ENCODE measurements at places on chromosomes 4 and X.

GRCh38 chr4:83875437-83875836 is 339.5 kb downstream of the GPAT3 start:
- DNase-seq = no peak

DNA sequence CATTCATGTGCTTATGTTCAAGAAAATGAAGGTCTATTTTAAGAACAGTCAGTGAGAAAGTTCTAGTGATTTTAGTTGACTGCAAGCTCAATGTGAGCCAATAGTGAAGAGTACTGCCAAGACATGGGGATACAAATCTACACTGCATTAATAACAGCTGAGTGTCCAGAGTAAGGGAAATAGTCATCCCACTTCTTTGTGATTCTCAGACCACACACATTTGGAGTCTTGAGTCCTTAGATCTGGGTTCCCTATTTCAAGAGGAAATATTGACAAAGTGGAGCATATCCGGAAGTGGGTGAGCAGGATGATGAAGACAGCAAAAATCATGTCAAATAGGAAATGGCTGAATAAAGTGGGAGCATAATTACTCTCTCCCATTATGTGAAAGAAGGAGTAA is 171.1 kb downstream of the LARP7 start:
- no peak for DNase-seq

DNA sequence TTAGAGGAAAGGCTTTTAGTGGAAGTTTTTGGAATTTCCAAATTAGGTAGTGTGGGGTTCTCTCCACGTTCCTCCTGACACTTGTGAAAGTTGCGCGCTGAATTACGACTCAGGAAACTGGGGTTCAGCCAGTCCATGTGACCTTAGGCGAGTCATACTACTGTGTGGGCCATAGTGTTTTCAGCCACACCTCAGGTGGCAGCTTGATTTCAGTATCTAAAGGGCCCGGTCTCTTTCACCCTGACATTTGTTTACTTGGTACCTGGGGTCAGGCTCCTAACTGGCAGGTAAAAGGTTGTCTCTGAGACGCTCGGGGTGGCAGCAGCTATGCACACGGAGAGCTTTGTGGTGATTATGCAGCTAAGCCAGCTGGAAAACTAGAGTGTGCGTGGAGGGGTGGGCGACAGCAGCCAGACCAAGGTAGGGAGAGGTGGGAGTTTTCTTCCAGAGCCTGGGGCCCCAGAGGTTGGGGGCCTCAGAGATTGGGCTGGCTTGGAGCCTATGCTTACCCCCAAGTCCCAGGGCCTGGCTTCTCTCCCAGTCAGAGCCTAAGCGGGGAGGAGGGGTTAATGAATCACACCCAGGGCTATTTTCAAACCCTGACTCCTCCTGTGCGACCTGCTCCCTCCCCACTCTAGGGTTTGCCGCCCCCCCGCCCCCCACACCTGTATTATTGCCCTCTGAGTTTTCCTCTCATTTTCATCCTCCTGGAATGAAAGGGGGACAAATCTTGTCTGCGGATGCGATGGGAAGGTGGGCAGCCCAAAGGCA is 47.2 kb downstream of the STARD8 start:
- DNase-seq = no peak

GRCh38 chr4:105241451-105241850 is 94.8 kb downstream of the TET2 start:
- no peak for DNase-seq

DNA sequence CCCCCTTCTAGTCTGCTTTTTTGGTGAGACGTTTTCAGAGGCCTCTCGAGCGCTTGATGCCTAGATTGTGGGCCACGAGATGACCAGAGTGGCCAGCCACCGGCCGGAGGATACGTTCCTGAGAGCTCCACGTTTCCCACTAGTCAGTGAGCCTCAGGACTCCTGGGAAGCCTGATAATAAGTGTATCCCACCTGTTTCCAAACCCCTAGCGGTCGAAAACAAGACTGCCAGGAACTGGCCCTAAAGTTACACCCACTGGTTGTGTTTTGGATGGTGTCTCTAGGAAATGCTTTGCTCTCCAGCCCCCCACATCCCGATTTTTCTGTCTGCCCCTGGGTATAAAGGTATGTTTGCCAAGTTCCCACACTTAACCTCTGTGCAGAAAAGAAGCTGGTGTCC is 4.6 kb upstream of the RS1 start:
- no peak for DNase-seq

DNA sequence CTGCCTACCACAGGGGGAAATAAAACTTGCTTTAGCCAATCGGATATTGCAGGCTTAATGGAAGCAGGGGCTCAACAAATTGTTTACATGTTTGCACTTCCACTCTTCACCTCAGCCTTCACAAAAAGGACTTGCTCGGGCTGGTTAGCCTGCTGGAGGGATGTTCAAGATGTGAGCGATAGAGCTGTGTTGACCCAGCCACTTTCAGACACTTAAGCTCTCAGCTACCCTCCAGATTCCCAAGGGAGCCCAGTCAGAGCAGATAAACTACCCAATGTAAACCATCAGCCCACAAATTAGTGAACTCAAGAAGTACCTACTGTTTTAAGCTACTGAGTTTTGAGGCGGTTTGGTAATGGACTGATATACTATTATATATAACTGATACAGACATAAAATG is 508.4 kb upstream of the FTHL17 start:
- DNase-seq = no peak

DNA sequence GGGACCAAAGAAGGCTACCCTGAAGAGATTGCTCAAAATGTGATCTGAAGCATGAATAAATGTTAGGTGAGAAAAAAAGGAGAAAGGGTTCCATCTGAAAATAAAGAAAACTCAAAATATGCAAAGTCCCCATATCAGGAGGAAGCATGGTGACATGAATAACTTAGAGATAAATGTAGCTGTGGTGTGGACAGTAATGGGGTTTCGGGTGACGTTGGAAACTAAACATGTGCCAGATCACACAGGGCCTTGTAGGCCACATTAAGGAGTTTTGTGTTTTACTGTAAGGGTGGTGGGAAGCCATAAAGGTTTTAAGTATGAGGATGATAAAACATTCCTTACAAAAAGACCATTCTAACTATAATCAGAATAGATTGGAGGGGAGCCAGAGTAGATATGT is 40.3 kb upstream of the ACSL4 start:
- DNase-seq = no peak

- DNase-seq = no peak
These were observed 216.9 kb downstream of the CENPC start for GRCh38 chr4:67328393-67328792.

GRCh38 chr4:26084414-26084813 is 170.4 kb downstream of the SMIM20 start:
- no peak for DNase-seq

DNA sequence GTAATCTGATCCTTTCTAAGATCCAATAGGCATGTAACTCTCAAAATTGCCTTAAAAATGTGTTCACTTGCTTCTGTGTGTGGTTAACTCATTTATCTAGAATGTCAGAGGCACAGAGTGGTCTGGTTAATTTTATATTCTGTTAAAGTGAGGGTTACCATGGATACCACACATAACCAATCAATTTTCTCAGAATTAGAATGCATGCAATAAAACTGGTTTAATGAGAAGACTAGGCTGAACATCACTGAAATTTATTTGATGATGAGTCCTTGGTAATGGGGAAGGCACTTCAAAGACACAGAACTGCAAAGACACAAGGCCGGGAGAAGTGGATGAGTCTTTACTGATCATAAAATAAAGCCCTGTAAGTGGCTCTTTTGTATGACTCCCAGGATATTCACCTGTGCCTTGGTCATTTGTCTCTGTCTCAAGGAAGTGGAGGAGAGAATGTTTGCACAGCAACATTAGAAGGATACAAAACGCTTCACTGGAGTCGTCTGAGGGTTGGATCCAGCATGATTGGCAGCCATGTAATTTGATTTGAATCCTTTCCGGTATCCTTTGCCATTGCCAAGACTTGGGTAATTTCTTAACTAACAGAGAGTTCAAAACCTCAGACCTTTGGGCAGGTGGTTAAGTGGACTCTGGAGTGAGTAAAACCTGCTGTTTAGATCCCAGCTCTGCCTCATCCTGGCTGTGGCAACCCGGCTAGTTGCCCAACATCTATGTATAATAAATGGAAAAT is 94.0 kb upstream of the RBPJ start:
- DNase-seq = no peak

DNA sequence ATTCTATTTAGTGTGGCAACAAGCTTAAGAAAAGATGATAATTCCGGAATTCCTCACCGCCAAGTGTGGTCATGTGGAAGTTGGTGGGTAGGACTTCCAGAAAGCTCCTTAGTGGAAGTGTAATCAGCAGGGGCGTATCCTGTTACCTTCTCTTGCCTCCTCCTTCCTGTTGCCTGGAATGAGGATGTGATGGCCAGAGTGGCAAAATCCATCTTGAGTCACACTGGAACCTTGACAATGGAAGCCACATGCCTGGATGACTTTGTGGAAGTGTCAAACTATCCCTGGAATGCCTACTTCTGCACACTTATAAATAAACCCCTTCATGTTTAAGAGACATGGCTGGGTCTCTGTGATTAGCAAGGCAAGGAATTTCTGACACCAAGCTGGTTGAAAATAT is 191.0 kb downstream of the PRDM5 start:
- DNase-seq = peak; percentile 34

DNA sequence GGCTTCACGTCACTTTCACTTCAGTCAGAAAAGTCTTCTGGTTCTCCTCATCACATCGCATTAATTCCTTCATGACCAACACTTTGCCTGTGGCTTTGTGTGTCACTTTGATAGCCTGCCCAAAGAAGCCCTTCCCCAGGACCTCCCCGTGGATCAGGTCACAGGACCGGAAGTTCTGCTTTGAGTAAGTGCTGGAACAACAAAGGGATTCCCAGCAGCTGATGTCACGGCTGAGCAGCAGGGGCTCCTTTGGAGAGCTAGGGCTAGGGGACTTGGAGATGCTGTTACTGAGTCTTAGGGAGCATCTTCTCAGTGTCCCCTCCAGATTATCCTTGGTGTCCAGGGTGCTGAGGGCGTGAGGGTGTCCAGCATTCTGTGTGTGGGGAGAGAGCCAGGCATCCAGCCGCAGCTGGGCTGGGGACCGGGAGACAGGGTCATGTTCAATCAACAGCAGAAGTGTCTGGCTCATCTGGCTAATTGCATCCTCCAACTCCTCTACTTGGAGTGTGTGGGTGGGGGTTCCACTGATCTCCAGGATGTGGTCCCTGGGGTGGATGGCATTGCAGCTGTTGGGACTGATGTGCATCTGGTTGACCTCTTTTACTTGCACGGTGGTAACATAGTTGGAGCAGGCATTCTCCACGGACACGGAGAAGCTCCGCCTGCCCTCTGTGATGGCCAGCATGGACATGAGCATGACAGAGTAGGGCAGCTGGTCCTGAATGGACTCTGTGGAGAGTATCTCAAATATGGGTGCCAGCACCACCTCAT is 39.2 kb upstream of the ARHGAP6 start:
- no peak for DNase-seq

DNA sequence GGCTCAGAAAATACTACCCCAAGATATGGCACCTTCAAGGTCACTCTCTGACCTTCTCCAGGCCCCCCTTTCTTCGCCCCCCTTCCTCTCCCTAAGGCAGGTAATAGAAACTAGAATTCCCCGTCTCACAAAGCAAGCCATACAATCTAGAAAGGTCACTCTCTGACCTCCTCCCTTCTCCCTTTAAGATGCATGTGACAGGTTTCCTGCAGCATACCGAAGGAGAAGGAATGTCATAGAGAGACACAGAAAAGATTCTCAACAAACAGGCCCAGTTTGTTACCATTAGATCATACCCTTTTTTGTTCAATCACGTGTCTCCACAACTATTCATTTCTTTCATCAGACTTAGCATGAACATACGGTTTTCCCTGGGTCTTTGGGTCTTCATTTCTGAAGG is 51.2 kb upstream of the RBMXL3 start:
- DNase-seq = no peak

- no peak for DNase-seq
These were observed 183.4 kb downstream of the PPP3CA start for GRCh38 chr4:101163936-101164335.

DNA sequence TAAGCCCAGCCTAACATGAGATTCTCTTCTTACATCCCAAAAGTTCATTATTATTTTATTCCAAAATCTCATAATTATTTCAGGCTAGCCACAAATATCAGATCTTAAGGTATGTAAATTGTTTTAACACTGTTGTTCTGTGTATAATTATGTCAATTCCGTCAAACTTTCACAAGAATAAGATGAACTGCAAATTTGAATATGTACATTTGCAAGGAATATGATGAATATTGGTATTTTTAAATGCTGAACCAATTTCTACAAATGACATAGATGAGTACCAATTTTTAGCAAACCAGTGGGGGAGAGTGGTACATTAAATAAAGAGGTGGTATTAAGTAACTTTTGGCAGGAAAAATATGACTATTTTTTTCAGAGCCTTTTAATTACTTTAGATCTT is 282.3 kb upstream of the MAD2L1 start:
- DNase-seq = no peak

DNA sequence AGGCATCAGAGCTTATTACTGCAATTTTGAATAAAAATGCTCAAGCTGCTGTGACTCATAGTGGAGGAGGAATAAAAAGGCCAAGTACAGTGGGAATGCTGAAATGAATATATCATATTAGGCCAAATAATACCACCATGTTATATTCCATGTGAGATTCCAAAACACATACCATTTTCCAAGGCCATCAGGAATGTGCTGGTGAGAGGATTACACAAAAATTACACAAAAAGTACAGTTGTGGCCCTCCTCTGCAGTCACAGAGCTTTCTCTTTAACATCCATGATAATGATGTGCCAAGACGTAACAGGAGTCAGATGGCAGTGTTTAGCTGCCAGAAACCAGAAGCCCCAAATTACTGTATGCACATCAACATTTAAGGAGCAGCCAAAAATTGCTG is 153.5 kb downstream of the PCDH18 start:
- no peak for DNase-seq

DNA sequence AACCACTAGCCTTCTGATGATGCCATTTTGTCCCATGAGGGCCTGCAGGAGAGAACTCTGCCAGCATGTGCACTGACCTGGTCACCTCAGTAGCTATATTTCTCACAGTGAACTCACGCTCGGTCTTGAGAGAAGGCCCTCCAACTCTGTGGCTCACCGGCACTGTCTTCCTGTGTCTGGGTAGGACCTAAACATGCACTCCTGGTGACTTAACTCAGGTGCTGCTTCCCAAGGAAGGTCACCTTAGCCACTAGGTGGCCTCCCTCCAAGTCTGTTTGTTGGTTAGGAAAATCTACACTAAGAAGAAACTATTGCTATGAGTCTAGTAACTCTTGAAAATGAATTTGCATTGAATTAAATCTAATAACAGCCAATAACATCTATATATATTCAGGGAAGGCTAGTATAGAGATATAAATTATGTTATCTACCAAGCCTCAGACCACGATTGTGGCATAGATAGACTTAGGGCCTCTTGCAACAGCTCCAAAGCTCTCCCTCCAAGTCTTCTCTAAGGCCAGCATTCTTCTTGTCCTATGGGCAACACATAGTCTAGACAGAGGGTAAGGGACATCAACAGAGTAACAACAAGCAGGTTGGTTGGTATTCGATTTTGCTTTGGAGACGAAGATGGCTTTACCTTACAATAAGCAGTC is 24.7 kb downstream of the TLR10 start:
- no peak for DNase-seq

GRCh38 chrX:69022430-69022829 is 142.8 kb downstream of the PJA1 start:
- DNase-seq = no peak
